ENCODE measurements at places on chromosomes 13 and 19.

DNA sequence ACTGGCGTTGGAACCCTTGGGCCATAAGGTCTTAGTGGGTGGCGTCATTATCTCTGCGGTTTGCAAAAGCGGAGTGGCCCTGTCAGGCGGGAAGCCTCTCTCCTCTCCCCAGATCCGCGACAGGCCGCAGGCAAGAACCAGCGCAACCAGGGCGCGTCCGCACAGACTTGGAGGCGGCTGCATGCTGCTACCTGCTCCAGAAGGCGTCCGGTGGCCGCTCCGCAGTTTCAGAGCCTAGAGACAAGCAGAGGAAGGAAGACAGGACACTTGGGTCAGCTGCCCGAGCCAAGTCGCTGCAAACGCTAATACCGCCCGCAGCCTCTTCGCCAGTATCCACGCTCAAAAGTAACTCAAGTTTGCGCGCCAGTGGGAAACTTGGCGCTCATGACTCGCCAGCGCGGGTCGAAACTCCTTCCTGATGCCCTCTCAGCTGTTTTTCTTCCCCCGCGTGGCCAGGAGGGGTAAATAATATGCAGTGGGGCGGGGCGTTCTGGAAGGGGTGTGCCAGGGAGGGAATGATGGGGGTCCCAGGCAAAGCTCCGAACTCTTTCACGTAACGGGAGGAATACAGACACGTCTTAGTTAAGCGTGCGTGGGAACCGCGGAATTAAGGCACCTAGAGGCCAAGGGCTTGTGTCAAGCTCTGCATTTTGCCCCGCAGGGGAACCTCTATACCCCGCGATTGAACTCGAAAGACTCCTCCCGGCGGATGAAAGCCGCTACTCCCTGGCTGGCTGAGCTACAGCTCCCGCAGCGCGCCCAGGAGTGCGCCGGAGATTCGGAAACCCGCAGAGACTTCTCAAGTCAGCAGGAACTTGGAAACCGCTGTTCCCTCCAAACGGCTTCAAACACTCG is at the start of gene EDNRB:
TSS of gene EDNRB (minus strand) at position 441 of the 855 bp plus-strand sequence. CDS start at position 183, 258 bp downstream.
- no peak for DNase-seq

DNA sequence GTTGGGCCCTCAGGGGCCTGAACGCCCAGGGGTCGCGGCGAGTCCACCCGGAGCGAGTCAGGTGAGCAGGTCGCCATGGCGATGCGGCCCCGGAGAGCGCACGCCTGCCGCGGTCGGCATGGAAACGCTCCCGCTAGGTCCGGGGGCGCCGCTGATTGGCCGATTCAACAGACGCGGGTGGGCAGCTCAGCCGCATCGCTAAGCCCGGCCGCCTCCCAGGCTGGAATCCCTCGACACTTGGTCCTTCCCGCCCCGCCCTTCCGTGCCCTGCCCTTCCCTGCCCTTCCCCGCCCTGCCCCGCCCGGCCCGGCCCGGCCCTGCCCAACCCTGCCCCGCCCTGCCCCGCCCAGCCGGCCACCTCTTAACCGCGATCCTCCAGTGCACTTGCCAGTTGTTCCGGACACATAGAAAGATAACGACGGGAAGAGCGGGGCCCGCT is at the start of gene CCNA1:
TSS of gene CCNA1 (plus strand) at position 390 of the 439 bp plus-strand sequence. CDS start 562 bp downstream, outside the sequence.
- DNase-seq: no peak

GRCh38 chr13:50085063-50085462 is 69.8 kb downstream of the KCNRG start:
- DNase-seq: no peak

GRCh38 chr13:113658836-113659235 is 838 bp upstream of the ATP4B start:
- DNase-seq: no peak

DNA sequence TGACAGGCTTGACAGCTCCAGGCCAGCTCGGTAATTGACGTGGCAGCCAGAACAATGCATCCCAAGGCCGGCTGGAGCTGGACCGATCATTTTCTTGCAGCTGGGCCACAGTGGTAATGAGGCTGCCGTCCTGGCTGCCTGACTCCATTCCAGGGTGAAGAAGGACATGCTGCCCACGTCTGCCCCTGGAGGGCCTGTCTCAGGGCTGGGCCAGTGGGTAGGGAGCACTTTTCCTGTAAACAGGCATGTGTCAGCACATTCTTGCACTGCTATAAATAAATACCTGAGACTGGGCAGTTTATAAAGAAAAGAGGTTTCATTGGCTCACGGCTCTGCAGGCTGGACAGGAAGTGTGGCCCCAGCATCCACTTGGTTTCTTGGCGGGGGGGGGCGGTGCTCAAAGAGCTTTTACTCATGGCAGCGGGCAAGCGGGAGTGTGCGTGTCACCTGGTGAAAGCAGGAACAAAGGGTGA is 38.1 kb upstream of the KCTD15 start:
- DNase-seq: no peak

- no peak for DNase-seq
Measured at GRCh38 chr19:20276011-20276731, 109.2 kb downstream of the ZNF486 start.

DNA sequence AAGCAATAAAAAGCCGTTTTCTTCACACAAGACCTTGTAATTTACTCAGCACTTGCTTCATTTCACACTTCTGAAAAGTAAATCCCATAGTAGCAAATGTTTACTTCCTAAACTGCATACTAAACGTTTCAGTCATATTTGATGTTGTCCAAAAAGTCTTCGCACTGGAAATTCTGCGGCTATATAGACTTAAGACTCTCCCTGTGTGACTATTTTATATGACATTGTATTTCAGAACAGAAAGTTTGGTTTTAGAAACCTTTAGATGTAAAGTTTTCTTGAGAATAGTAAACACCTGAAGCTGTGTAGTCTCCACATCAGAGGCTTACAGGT is 29.6 kb downstream of the ZAR1L start:
- no peak for DNase-seq

- no peak for DNase-seq
Measured at GRCh38 chr19:5707576-5708575, 12.1 kb downstream of the LONP1 start.

GRCh38 chr13:60201286-60201685 is 37.6 kb upstream of the DIAPH3 start:
- no peak for DNase-seq

DNA sequence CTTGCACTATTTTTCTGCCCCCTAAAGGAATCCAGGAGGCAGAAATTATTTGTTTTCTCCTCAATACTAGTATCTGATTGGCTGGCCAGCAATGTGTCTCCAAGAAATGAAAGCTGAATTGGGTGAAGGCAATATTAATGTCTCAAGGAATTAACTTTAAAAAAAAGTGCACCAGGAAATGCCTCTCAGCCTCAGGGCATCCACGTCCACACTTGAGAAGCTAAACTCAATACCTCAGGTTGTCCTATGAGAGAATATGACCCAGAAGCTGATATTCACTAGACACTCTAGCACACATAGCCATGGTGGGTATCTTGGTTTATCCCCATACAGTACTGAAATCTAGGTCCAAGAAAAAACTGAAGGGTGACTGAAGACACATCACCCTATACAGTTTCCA is 2.1 kb downstream of the ZNF91 start:
- DNase-seq: no peak

DNA sequence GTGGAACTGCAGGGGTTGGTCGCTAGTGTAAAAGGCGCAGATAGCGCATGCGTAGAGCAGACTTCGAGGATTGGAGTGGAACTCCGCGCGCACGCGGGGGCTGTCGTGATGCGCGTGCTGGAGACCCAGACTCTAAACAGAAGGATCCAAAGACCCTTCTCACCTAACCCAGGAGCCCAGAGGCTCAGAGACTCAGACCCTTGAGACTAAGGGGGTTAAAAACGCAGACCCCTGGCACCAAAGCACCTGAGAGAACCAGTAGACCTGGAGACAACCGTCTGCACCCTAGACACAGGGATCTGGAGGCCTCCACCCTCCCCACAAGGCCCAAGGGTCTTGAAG is 567 bp upstream of the CTU1 start:
- no peak for DNase-seq

DNA sequence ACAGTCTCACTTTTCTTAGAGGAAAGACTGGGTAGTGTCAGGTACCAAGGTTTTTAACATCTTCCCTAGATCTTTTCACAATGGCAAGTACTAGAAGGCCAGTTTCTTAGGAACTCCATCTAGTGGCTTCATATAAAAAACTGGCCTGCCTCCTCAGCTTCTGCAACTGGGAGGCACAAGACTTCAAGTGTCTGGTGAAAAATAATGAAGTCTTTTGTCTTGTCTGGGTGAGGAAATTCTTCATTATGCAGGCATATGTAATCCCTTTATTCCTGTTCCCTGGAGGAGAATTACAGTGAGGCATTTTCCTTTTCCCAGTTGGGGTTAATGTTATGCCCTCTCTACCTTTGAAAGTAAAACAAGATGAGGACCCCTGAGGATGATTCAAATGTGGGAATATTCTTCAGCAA is 300.5 kb downstream of the NALCN start:
- DNase-seq: no peak

DNA sequence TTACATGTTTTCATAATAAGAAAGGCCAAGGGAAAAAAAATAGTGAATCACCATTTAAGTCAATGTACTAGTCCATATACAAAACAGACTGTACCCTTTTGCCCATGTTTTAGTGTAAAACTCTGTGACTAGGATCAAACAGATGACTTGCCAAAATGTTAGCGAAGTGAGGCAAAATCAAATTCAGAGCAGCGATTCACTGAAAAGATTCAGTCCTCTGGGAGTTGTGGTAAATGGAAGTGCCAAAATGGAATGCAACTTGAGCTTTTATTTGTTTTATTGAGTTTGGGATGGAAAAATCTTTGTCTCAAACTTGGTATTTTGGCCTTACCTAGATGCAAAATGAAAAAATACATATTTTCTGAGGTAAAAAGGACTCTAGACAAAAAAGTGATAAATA is 9.1 kb downstream of the CDADC1 start:
- no peak for DNase-seq

DNA sequence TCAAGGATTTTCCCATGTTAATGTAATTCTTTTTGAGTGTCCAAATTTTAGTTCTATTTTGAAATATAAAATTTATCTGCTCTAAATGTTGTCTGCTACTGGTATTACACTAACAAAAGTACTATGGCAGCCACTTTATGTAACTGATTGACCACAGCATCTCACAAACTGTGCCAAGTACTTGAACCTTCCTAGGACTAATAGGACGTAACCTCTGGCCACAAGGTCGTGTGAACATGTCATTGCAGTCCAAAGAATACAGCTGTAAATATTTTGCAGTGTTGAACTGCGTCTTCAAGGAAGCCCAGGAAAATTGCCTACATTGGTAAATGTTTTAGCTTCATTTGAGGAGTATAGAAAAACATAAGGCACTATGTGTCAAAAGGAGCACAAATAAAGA is 1.9 kb downstream of the KCTD4 start:
- DNase-seq: no peak
